Pulmonary artery endothelial cell (primary cell): ENCODE measurements at places on chromosomes 12 and 14. TPM values are rescaled to one million over a fixed set of nuclear protein-coding genes. Genes with fewer than 3 reads are reported as not detected.

The RIPK3 gene
- total RNA-seq: 3.7 and 3.9 TPM in 2 replicates

The CD27 gene
- total RNA-seq: not detected in 2 replicates

GRCh38 chr12:78636231-78636855 is 228.2 kb upstream of the SYT1 start:
- no peak for DNase-seq

- DNase-seq: no peak
Observed at GRCh38 chr14:72480464-72481243, 413.2 kb downstream of the DPF3 start.

- DNase-seq: no peak
Observed at GRCh38 chr14:56057767-56058166, 60.4 kb upstream of the PELI2 start.

GRCh38 chr14:56324454-56324853 is 206.2 kb downstream of the PELI2 start:
- no peak for DNase-seq

DNA sequence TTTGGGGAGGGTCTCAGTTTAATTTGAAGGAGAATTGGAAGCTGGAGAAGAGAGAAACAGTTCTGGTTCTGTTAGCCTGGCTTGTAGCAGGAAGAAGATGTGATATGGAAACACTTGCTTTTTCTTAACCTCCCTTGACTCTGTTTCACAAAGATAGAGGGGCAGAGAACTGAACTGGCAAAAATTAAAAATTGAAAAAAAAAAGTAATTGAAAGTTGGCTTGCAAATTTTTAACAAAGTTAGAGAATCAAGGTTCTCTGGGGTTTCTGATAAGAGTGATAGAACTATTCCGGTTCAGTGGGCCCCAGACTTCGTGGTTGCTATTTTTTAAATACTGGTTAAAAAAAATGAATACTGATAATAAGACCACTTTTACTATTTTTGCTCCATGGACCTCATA is 2.8 kb downstream of the CRADD start:
- DNase-seq: no peak

DNA sequence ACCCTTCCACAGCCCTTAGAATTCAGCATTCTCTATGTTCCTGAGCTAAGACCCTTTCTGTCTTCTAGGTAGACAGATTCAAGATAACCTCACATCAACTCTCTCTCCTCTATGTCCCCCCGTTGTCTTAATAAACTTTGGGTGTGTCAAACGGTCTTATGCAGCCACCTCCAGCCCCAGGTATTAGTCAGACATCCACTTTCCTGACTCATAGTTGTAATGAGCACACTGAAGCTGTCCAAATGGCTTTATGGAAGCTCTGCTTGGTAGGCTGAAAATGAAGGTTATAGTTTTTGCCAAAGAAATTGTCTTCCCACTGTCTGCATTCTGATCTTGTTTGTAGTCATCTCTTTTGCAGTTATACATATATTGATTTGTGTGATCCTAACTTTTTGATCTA is 482.0 kb downstream of the RMST start:
- no peak for DNase-seq

DNA sequence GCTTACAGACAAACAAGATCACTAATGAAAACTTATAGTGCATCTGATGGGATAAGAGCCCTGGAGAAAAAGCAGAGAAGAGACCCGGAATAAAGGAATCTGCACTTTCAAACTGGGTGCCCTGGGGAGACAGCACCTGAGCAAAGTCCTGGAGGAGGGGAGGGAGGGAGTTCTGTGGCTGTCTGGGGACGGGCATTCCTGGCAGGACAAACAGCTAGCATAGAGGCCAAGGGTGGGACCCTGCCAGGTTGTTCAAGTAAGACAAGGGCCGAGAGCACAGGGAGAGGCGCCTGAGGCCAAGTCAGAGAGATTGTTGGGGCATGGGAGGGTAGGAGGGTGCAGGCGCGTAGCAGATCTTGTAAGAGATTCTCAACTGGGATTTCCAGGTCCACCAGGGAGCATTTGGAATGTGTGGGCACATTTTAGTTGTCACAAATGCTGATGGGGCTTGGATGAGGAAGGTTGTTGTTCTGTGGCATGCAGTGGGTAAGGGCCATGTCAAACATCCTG is 14.2 kb downstream of the IQSEC3 start:
- no peak for DNase-seq

DNA sequence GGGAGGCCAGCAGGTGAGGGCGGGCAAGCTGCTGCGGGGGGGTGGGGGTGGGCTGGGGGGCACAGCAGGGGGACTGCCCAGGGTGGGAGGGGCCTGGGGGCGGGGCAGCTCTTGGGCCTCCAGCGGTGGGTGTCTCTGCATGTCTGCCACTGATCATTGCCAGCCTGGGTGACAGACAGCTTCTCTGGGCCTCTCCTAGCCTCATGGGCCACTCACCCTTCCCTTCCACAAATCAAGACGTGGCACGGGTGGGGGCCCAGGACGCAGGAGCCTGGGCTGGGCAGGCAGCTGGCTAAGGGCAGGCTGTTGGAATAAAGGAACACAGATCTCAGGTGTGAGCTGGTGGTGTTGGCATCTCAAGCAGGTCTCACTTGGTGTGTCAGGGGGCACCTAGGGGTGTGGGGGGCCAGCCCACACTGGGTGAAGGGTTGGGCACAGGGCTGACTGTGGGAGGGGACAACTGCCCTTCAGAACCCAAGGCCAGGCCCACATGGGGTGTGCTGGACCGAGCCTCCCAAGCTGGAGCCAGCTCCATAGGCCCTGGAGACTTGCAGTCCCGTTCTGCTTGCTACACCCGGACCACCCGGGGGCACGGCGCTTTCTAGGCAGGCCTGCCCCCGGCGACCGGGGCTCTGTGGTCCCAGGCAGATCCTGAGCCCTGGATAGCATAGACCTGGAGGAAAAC is 3.0 kb downstream of the TEDC1 start:
- DNase-seq: no peak

GRCh38 chr12:12366701-12367481 is 10.0 kb downstream of the BORCS5 start:
- DNase-seq: no peak
